ENCODE measurements at places on chromosomes 3 and 15. TPM values are rescaled to one million over a fixed set of nuclear protein-coding genes. Genes with fewer than 3 reads are reported as not detected.

Gene GPR149
- not detected for total RNA-seq

- H3K4me1 ChIP-seq: no peaks in the 10 kb centered on the region
- H3K27ac ChIP-seq: no peak overlapping the region
- no peak for DNase-seq
- no peaks in the 10 kb centered on the region for H3K27me3 ChIP-seq
Observed at GRCh38 chr3:175713268-175713667, 854.1 kb downstream of the NAALADL2 start.

GRCh38 chr3:20576228-20576627 is 390.2 kb upstream of the SGO1 start:
- H3K27me3 ChIP-seq: no peaks in the 10 kb centered on the region
- no peaks in the 10 kb centered on the region for H3K36me3 ChIP-seq
- H3K4me3 ChIP-seq: no peak overlapping the region
- no peak for DNase-seq
- H3K27ac ChIP-seq: no peak overlapping the region
- H3K4me1 ChIP-seq: peaks cover 5% of the 10 kb centered on the region

- H3K36me3 ChIP-seq: no peaks in the 10 kb centered on the region
- H3K4me1 ChIP-seq: peaks cover 29% of the 10 kb centered on the region
- peaks cover 55% of the 10 kb centered on the region for H3K27me3 ChIP-seq
- DNase-seq: peak; percentile 95
- H3K4me3 ChIP-seq: peak overlapping the region; percentile 67
Observed at GRCh38 chr3:64685800-64686445, 1.9 kb downstream of the ADAMTS9 start.

DNA sequence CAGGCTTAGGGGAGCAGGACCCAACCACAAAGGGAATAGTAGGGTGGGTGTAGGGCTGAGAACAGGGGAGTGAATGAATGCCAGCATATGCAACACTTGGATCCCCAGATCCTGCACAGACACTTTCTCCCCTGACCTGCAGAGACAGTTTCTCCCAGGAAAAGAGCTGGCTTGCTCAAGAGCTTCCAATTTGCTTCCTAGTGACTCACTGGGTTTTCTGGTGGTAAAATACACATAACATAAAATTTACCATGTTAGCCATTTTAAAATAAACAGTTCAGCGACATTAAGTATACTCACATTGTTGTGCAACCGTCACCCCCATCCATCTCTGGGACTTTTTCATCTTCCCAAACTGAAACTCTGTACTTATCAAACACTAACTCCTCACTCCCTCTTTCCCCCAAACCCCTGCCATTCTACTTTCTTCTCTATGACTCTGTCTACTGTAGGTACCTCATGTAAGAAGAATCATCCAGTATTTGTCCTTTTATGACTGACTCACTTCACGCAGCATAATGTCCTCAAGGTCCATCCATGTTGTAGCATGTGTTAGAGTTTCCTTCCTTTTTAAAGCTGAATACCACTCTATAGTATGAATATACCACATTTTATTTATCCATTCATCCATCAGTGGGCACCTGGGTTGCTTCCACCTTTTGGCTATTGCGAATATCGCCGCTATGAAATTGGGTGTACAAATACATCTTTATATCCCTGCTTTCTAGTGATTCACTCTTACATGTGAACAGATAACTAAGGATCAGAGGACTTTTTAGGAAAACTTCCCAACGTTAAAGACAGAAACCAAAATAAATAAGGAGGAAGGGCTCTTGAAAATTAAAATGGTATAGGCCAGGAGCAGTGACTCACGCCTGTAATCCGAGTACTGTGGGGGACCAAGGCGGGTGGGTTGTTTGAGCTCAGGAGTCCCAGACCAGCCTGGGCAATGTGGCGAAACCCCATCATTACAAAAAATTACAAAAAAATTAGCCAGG is 95.6 kb upstream of the TJP1 start:
- no peak for DNase-seq
- H3K4me1 ChIP-seq: peaks cover 9% of the 10 kb centered on the region
- no peaks in the 10 kb centered on the region for H3K27me3 ChIP-seq
- no peak overlapping the region for H3K4me3 ChIP-seq

Gene C2CD4A
- not detected for total RNA-seq

Gene KCNH8
- total RNA-seq: 2.3 TPM

- H3K4me1 ChIP-seq: no peaks in the 10 kb centered on the region
- H3K36me3 ChIP-seq: no peaks in the 10 kb centered on the region
- no peak overlapping the region for H3K4me3 ChIP-seq
- H3K27me3 ChIP-seq: no peaks in the 10 kb centered on the region
- no peak overlapping the region for H3K27ac ChIP-seq
Observed at GRCh38 chr15:75437721-75438120, 13.8 kb downstream of the SIN3A start.

- H3K4me3 ChIP-seq: no peak overlapping the region
- no peaks in the 10 kb centered on the region for H3K27me3 ChIP-seq
- no peak overlapping the region for H3K27ac ChIP-seq
Observed at GRCh38 chr15:95401587-95401986, 928.9 kb upstream of the NR2F2 start.

GRCh38 chr15:74831813-74832495 is 5.5 kb downstream of the CPLX3 start:
- H3K27ac ChIP-seq: no peak overlapping the region
- H3K27me3 ChIP-seq: peaks cover 27% of the 10 kb centered on the region
- no peak overlapping the region for H3K4me3 ChIP-seq
- peaks cover 1% of the 10 kb centered on the region for H3K4me1 ChIP-seq
- no peak for DNase-seq

DNA sequence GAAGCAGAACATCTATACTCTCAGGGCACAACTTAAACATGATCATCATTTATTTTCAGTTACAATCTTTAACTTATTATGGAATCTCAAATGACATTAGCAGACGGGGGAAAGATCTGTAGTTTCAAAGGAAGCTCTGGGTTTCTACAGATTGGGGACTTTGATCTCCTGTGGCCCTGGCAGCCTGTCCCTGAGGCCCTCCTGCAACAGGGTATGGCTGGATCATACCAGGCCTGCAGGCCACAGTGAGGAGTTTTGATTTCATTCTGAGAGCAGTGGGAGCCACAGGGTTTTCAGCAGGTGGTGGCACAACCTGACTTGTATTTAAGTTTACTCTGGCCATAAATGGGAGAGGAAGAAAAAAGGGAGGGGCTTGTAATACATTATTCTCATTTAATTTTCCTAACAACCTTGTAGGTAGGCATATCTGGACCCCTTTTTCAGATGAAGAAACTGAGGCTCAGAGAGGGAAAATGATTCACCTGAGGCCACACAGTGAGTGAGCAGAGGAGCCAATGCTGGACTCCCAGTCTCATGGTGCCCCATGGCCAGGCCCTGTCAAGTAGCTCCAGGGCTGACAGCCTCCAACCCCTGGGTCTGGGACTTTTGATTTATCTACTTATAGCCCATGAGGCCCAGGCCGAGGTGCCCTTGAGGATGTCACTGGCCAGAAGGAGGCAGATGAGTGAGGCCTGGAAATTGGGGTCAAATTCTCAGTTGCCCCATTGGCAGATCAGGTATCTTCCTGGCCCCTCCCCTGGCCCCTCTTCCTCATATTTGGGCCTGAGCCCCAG is 71.0 kb downstream of the ATP2B2 start:
- H3K27ac ChIP-seq: no peak overlapping the region
- H3K36me3 ChIP-seq: no peaks in the 10 kb centered on the region
- H3K4me3 ChIP-seq: no peak overlapping the region
- no peaks in the 10 kb centered on the region for H3K27me3 ChIP-seq
- no peak for DNase-seq

DNA sequence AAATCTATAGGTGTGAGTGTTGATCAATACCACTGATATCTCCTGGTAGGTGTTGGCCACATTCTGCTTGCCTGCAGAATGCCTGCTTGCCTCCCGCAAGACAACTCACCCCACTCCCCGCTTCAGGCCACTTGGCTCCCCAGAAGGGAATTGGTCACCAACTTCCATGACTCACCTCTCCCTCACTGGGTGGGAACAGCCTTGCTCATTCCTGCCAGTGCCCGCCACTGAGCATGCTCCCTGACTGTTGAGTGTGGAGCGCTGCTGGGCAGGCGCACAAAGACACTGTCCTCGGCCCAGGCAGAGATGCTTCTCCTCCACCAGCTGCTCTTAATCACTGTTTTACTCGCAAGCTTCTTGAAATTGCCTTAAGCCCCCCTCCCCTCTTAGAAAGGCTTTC is 57.3 kb upstream of the PPP2R3A start:
- no peaks in the 10 kb centered on the region for H3K36me3 ChIP-seq
- H3K4me3 ChIP-seq: no peak overlapping the region
- H3K27ac ChIP-seq: no peak overlapping the region
- DNase-seq: no peak
- H3K27me3 ChIP-seq: no peaks in the 10 kb centered on the region

Gene RBPMS2
- total RNA-seq: 0.15 TPM

DNA sequence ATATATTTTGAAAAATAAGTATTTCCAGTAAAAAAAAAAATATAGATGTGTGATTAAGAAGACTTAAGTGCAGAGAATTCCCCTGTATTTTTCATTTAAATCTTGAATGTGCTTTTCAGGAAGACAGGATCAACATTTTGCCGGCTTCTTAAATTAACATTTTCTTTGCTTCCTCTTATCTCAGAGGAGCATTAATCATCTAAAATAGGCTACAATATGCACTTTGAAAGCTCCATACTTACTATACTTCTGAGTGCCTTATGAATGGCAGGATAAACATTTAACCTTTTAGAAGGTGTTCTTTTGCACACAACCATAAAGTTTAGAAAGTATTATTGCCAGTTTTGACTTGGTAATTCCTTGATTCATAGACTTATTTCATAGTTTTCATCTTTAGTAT is 164.3 kb downstream of the ECT2 start:
- H3K36me3 ChIP-seq: no peaks in the 10 kb centered on the region
- DNase-seq: no peak
- peaks cover 6% of the 10 kb centered on the region for H3K4me1 ChIP-seq
- H3K4me3 ChIP-seq: no peak overlapping the region

Gene CLPX
- total RNA-seq: 72.6 TPM

Gene THBS1
- total RNA-seq: 14.6 TPM

Gene HDAC11
- 12.6 TPM for total RNA-seq

DNA sequence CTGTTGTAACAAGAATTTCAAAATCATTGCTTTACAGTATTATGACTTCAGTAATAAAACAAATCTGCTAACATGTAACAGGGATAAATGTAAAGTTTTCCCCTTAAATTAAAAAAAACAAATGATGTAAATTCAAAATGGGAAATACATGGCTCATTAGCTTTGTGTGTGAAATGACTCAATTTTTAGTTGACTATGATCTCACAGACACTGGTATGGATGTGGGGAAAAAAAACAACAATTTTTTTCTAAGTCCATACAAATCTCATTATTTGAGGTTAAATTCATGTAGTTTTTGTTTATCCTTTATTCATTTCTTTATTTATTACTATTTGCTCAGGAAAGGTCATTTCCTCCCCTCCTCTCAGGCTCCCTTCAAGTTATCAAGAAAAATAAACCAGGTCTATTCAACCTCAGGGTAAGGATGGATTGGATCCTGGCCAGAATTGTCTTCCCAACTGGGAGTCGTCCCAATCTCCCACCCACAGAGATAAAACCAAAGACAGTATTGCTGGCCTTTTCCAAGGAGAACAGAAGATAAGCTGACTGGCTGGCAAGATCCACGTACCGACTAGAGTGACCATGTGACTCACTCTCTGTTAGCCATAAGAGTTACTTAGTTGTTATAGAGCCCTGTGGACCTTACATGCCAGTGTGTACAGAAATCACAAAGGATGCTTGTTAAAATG is 373.3 kb downstream of the GAP43 start:
- peaks cover 18% of the 10 kb centered on the region for H3K4me1 ChIP-seq
- H3K27me3 ChIP-seq: no peaks in the 10 kb centered on the region
- no peak overlapping the region for H3K4me3 ChIP-seq
- no peak for DNase-seq

DNA sequence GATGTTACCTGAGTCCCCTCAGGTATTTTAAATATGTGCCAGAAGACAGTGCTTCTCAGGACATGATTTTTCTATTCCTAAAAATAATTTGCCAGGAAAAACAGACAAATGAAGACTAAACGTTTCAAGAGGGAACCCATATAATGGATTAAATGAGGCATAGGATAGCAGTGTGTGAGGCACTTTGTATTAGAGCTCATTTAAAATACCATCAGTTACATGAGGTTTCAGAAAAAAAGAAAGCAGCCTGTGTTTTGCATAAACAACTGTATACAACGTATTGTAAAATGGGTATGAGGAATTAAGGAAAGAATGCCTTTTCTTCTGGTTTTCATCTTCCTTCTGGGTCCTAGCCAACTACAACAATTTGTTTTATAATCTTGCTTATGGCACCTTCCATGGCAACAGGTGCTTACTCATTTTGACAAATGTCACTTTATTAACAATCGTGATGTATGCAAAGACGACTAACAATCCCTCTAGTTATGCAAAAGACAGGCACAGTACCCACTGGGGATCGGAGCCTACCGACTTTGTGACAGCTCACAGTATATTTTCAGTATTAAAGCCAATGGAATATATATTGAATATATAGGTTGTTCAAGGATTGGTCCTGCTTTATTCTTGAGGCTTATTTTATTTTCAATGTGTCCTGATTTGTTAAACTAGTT is 231.6 kb upstream of the ZNF717 start:
- no peak overlapping the region for H3K4me3 ChIP-seq
- no peaks in the 10 kb centered on the region for H3K4me1 ChIP-seq
- no peak overlapping the region for H3K27ac ChIP-seq
- H3K27me3 ChIP-seq: no peaks in the 10 kb centered on the region

- no peak overlapping the region for H3K4me3 ChIP-seq
- H3K4me1 ChIP-seq: peaks cover 4% of the 10 kb centered on the region
- DNase-seq: peak; percentile 47
- H3K27ac ChIP-seq: no peak overlapping the region
- H3K27me3 ChIP-seq: no peaks in the 10 kb centered on the region
- no peaks in the 10 kb centered on the region for H3K36me3 ChIP-seq
Observed at GRCh38 chr3:140499114-140499757, 178.6 kb upstream of the TRIM42 start.

DNA sequence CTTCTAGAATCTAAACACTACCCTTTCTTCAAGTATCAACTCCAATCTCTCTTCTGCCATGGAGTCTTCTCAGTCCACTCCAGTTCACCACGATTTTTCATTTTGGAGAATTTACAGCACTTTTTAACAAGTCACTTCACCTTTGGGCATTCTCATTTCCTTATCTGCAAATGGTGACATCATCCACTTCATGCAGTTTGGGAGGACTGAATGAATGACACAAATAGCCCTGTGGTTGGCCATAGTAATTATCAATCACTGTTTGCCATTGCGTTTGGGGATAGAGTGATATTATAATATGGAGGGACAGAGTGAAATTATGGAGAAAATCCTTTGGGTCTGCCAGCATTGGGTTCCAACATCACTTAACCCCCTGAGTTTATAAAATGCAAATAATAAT is 38.0 kb upstream of the TM4SF1 start:
- H3K27ac ChIP-seq: no peak overlapping the region
- no peaks in the 10 kb centered on the region for H3K4me1 ChIP-seq
- no peak for DNase-seq
- H3K36me3 ChIP-seq: no peaks in the 10 kb centered on the region
- H3K4me3 ChIP-seq: no peak overlapping the region

Gene KY
- total RNA-seq: 0.09 TPM
